ENCODE measurements at places on chromosomes 13 and 19.

DNA sequence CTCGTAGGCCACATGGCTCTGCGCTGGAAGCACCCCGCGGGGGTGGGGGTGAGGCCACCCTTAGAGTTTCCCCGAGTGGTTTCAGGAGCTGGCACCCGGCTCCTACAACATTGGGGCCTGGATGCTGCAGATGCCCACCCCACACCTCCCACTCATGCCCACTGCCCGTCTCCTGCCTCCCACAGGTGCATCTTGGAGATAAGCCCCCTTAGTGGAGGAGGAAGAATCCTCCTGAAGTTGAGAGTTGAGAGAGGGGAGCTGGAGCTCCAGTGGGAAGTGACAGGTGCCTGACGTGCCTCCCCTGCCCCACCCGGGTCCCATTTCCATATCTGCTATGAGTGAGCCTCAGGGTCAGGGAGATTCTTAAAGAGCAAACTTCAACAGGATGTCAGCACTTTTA, 341.3 kb downstream of the TEX29 start:
- DNase-seq: no peak

GRCh38 chr13:25192489-25192888, 20.4 kb upstream of the AMER2 start:
- no peak for DNase-seq

- DNase-seq: no peak
These were observed 1.7 kb upstream of the RASIP1 start for GRCh38 chr19:48742096-48742495.

- no peak for DNase-seq
These were observed at the start of gene CDC42EP5 for GRCh38 chr19:54473071-54473891. Gene CDC42EP5, minus strand, starts transcription at chr19:54473296. Its CDS starts 7,749 bp downstream, at chr19:54465547.

- DNase-seq: no peak
These were observed 191.0 kb upstream of the SOX1 start for GRCh38 chr13:111875915-111876314.

DNA sequence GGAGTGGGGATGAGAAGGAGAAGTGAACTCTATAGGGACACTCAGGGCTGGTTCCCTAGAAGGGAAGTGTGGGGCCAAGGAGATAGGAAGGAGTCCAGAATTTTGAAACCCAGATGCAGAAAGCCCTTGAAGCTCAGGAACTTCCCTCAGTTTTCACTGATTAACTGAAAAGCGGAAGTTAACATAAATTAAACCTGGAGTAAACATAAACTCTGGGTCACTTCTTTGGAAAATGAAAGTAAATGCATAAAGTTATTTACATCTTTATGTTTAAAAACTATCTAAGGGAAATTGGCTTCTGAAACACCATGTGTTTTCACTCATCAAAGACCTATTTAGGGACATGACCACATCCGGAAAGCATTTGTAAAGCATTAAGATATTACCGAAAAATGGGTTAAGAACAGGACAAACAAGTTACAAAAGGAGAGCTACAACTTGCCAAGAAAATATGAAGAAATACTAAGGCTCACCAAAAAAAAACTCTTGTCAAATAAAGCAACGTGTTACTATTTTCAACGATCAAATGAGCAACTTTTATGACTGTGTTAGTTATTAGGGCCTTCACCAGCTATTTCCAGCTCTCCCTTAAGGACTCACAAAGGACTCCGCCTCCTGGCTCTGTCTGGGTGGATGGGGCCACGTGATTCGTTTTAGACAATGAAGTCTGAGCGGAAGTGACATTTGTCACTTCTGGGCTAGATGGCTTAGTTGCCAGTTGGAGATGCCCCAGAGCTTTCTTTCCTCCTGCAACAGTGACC, 439.1 kb upstream of the ZNF507 start:
- DNase-seq: no peak

DNA sequence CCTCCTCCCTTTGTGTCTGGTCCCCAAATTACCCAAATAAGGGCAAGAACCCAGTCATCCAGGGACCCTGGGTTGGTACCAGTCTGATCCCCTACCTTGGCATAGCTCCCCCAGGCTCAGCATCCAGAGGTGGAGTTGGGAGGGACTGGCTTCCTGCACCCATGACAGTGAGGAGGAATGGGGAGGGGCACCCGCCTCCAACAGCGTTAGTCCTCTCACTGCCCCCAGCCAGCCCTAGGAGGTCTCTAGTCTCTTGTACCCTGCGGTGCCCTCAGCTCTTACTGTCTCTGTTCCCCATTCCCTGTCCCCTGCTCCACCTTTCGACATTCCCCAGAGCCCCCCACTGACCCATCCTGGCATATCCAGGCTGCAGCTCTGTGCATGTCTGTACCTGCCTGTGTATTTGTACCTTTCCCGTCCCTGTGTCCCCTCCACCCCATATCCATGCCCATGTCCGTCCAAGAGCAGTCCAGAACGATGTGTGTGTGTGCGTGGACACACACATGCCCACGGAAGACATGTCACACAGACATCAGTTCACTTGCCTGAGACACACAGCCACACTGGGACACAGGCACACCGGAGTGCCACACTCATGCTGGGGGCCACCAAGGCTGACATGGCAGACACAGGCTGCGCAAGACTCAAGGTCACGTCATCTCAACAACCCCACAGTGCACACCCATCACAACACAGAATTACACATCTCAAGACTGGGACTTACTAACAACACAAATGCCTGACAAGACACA, 17.8 kb downstream of the ERFL start:
- DNase-seq: no peak

- DNase-seq: no peak
These were observed 39.3 kb upstream of the UBE2L5 start for GRCh38 chr13:30382836-30383525.

GRCh38 chr19:2500841-2501261, 24.9 kb downstream of the GADD45B start:
- no peak for DNase-seq

- no peak for DNase-seq
These were observed 4.1 kb downstream of the ATP11A start for GRCh38 chr13:112693831-112694497.

DNA sequence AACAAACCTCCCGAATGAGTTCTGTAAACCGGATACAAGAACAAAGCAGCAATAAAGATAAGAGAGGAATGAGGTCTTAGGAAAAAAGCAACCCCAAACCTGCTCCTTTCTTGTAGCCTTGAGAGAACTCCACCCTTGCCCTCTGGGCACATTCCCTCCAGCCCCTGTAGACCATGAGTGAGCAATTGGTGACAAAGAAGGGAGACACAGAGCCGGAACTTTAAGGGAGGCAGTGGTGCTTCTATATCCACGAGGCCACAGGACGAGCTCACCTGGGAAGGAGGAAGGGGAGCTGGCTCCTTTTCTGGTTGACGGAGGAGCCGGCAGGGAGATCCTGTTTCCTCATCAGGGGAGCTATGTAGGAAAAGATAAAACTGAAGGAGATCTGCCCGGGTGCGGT, 13.0 kb downstream of the BRME1 start:
- no peak for DNase-seq

- no peak for DNase-seq
These were observed 449.8 kb downstream of the DACH1 start for GRCh38 chr13:71417205-71417604.

DNA sequence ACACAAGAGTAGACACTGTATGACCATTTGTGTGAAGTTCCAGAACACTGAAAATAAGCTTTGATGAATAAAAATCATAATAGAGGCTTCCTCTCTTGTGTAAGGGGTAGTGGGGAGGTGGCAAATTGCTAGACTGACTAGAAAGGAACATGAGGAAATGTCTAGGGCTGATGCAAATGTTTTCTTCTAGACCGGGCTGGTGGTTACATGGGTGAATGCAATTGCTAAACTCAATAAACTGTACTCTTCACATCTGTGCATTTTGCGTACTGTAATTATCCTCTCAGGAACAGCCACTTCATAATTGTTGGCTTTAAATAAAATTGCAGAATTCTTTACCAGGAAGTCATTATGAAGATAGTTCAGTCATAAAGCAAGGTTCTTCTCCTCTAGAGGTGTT, 5.2 kb upstream of the KBTBD7 start:
- DNase-seq: no peak

DNA sequence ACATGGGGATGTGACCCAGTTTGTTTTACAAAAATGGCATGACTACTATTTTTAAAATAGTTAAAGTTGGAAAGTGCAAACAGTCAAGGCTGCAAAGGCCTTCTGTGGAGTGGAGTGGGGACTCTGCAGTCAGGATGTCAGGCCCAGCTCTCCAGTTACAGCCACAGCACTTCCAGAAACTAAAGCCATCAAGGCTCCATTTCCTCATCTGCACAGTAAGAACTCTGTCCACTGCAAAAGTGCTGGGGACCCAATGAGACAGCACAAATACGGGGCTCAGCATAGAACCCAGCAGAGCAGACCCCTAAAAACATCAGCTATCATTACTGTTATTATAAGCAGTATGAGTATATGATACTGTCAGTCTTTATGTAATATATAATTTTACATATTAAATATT, 73.6 kb downstream of the SACS start:
- no peak for DNase-seq

GRCh38 chr13:27712421-27712820, 79.9 kb upstream of the GSX1 start:
- no peak for DNase-seq

DNA sequence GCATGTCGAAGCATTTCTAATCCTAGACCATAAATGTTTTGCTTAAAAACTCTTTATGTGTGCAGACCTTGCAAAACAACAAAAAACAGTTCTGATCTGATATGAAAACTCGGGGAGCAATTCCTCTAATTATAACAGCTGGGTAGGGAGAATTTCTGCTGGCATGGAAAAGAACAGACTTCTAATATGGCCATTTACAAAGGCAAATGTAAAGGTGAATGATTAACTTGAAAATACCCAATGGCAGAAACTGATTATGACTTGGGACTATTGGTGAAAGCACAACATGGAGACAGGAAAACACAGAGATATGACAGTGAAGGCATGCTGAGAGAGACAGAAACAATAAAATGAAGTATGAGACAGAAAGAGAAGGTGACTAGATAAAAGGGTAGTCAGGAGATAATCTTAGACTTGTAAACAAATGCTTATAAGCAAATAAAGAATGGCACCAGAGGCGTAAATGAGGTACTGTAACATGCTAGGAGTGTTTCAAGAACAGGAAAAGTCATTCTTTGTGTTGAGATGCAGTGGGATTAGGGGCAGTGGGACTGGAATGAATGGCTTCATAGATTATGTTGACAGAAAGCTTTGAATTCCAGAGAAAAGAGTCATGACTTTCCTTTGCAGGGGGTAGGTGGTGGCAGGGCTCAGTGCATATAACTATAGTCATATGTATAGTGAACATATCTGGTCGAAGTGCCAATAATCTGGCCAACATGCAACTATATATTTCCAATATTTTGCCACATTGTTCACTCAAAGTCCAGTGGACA, 393.0 kb downstream of the ITGBL1 start:
- DNase-seq: no peak

DNA sequence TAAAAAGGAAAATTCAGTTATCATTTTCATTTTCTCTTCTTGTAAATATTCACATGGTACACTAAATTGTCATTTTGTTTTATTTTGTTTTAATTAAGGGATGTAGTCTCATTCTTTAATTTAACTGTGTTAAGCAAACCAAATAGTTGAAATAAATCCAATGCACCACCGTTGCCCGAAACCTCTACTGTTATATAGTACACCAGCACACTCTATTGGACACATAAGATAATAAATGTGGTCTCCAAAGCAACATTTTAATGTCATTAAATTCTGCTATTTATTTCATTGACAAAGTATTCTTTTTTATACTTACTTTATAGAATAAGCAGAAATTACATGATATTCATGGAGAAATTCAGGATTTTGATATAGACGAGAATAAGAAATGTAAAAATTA, 156.4 kb upstream of the FREM2 start:
- no peak for DNase-seq

GRCh38 chr19:50358483-50359327, 6.7 kb downstream of the NAPSA start:
- DNase-seq: peak; percentile 64

DNA sequence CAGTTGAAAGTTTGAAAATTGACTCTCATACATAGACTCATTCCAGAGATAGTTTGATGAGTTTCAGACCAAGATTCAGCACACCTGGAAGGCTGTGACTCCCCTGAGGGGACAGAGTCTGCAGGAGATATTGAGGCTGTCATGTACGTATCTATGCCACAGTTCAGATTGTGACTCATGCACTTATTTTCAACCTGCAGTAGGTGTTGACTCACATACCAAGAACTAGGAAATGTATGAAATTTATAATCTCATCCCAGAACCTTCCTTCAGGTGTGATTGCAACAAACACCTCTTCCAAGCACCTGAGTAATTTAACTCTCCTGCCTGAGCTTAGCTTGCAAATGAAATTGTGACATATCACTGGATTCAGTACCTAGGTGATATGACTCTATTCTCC, 64.4 kb upstream of the ZNF43 start:
- DNase-seq: no peak

GRCh38 chr19:13054626-13055212, 47.9 kb downstream of the LYL1 start:
- no peak for DNase-seq

- no peak for DNase-seq
These were observed 7.8 kb downstream of the HSPBP1 start for GRCh38 chr19:55272142-55272541.

GRCh38 chr13:51595416-51595815, 11.2 kb downstream of the WDFY2 start:
- DNase-seq: no peak

DNA sequence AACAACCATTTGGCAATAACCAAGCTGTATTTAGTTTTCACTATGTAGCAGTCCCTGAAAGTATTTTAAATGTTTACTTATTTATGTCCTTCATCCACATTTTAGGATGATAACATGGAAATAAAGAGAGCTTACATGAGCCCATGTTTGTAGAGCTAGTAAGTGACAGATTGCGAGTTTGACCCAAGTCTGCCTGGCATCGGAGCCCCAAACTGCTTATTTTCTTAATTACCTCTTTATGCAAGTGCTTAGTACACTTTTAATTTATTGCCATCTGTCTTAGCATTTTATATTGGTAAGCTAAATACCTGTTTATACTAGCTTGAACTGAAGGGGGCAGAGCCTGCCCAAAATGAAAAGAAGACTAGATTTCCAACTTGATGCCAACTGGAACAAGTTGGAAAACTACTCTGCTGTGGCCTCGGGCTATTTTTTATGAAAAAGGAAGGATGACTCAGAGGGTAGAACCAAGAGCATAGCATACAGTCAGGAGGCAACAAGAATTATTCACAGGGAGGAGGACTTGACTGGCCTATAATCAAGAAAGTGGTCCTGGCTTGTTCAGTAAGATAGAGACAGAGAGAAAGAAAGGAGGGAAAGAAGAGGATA, 150.2 kb downstream of the NDFIP2 start:
- no peak for DNase-seq

Measured in T-helper 9 cell (primary cell).